K562 (cell line): ENCODE measurements at places on chromosomes 5 and 9. TPM values are rescaled to one million over a fixed set of nuclear protein-coding genes. Genes with fewer than 3 reads are reported as not detected.

- no peak for DNase-seq
Observed at GRCh38 chr5:7850395-7851239, at the start of gene CFAP90. TSS of gene CFAP90 (minus strand) at chr5:7851133. CDS start at chr5:7851021, 112 bp downstream.

The CSF2 gene
- polyA plus RNA-seq, result not detected in 2 replicates

DNA sequence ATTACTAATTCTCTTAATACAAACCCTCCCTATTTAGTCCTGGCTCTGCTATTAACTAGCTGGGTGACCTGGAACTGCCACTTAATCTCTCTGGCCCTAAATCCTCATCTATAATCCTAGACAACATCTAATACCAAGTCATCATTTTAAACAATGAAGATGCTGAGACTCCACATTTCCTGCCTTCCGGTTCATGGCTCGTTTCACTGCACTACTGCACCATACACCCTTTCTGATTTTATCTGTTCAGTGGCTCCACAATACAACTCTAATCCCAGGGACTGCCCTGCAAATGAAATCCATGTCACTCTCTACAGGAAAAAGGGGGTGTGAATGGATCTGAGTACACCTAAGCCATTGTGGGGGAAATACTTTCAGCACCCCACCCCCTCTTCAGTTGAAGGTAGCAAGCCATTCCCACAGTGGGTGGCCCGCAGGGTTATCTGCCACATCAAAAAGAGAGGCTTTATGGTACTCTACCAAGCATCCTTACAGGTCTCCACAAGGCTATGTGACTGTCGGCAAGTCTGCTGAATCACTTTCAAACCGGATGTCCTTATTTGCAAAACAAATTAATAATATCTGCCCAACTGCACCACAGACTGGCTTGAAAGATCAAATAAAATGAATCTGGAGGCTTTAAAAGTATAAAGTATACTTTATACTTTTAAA is 89.5 kb downstream of the EPB41L4A start:
- DNase-seq, result no peak

DNA sequence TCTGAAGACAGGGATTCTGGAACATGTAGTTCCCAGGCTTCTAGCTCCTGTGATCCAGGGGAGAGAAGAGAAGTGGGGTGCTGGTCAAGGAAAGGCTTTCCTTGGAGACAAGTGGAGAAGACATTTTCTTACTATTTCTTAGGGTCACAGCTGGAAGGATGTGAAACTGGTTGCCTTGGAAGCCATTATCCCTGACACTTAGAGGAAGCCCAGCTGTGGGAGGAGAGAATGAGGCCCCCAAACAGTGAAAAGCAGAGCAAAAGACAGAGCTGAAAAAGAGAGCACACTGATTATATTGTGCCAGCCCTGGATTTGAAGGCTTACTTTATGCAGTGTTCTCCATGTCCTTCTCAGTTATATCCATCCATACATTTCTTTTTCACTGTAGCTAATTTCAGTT is 17.5 kb upstream of the SHB start:
- no peak for DNase-seq

- DNase-seq, result no peak
Observed at GRCh38 chr5:118095115-118095514, 893.2 kb downstream of the DTWD2 start.

- DNase-seq, result no peak
Observed at GRCh38 chr9:19694601-19695000, 94.2 kb downstream of the SLC24A2 start.

GRCh38 chr9:36169708-36170107 is 520 bp downstream of the CCIN start:
- DNase-seq, result no peak

DNA sequence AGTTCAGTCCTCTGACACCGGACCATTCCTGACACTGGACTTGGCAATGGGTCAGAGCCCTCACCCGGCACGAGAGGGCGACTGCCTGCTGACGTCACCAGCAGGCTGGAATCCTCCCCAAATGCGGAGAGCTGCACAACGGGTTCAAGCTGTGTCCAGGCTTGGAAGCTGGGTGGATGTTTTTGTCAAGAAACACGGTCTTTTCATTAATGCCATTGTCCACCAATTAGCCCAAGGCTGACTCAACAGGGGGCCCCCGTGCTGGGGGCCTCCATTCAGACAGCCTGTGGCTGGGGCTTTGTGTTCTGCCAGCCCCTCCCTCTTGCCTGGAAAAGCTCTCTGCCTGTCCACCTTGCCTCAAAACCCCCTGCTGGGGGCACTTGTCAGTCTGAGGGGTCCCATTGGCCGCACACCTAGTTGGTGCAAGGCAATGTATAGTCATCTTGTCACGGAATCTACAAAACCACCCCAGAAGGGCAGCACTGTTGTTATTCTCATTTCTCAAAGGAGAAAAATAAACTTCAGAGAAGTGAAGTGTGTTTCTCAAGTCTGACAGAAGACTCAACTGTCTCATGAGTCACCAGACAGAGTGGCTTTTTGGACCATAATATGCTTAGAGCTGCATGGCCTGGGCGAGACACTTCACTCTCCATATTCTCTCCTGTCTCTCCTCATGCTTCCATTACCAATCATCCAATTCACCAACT is 24.6 kb downstream of the NDUFA8 start:
- no peak for DNase-seq

- DNase-seq, result no peak
Observed at GRCh38 chr9:94526271-94526670, 28.6 kb upstream of the PCAT7 start.

The FBP1 gene
- not detected in 2 replicates for polyA plus RNA-seq
